ENCODE measurements at places on chromosomes 4 and X.

GRCh38 chr4:7788694-7789425, 150.8 kb downstream of the AFAP1 start:
- no peak for DNase-seq

DNA sequence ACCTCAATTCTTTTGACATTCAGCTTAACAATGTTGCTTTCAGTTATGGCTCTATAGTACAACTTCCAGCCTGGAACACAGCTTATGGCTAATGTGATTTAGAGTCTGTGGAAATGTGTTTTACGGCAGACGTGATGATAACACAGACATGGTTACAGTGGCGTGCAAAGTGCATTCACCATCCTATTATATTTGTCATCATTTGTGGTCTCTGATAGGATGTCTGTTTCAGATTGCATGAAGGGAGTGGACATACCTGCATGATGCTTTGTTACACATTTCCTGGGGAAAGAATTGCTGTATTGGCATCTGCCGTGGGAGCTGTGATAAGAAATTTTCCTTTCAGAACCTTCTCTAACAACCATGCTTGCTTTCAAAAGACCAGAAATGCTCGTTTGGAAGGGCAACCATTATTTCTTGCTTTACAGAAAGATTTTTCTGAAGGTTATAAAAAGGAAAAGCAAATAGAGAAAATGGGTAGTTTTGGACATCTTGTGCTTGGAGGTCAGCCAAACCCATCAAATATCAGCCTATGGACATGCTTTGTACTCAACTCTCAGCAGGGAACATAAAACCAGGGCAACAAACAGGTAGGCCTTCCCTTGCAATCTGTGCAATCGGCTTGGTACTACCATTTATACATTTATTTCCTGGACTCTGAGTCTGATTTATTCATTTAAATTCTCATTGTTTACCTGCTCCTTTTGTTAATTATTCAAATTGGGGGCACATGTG, 273.9 kb downstream of the TLL1 start:
- peak; percentile 5 for DNase-seq

- no peak for DNase-seq
Measured at GRCh38 chr4:98433691-98434090, 172.5 kb downstream of the RAP1GDS1 start.

GRCh38 chr4:143512978-143513313, 556 bp upstream of the SMARCA5 start:
- no peak for DNase-seq

- DNase-seq, result no peak
Measured at GRCh38 chr4:38071801-38072431, 111.7 kb downstream of the PTTG2 start.

DNA sequence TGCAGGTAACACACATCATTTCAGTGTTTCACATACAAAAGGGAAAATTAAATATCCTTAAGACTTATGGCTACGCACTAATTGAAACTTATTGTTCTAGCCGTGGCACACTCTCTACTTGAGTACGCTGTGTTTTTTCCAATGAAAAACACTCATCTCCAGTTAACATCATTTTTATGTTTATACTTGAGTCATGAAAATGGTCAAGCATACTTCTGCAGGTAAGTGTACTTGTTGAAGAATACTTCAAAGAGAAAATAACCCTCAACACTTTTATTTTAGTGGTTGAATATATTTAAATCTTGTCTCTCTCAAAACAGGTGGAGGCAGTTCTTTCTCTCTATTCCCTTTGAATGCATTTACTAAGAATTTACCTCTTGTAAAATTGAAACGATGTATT, 538.7 kb upstream of the PCDH7 start:
- no peak for DNase-seq

GRCh38 chr4:8252301-8253173, 17.0 kb upstream of the HTRA3 start:
- no peak for DNase-seq

DNA sequence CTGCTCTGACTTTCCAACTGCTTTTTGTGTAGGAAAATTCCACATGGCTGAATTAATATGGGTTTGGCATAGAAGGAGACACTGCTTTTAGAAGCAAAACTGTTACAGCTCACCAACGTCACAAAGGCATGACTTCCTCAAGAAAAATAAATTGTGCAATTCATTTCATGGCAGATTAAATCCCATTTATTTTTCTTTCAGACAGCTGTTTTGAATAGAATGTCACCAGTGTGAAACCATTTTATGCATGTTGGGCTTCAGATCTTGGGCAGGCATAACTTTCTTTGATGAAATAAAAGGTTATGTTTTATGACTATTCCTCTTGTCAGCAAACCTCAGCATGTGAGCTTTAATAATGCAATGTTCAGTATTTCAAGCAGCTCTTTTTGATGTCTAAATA, 542.8 kb downstream of the GALNTL6 start:
- no peak for DNase-seq

DNA sequence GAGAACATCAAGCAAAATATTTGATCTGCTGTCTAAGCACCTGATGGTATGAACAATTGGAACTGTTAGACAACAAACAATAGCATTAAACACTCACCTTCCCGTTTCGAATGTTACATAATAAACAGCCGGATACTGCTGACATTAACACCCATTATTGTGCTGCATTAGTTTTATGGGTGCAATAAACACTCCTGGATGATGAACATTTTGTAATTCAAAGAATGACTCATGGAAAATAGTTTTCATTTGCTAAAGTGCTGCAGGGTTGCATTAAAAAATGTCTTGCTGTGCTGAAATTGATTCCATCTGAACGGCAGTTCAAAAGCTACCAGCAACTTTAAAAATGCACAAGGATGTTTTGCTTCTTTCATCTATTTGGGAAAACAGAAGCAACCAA, 100.8 kb upstream of the SORBS2 start:
- DNase-seq, result peak; percentile 16

DNA sequence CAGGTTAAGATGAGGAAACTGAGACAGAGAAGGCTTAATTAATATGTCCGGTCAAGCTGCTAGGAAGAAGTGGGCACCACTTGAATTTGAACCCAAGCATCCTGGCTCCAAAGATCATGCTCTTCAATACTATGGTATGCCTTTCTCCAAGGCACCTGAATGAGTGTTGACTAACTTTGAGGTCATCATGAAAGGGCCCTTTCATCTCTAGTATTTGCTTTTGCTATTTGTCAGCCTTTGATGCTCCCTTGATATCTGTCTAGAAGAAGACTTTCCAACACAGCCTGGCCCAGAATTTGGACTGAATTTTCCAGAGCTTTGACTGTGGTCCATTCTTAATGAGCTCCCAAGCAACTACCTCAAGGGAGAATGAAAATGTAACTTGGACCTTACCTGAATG, 179.1 kb upstream of the DKK2 start:
- no peak for DNase-seq

DNA sequence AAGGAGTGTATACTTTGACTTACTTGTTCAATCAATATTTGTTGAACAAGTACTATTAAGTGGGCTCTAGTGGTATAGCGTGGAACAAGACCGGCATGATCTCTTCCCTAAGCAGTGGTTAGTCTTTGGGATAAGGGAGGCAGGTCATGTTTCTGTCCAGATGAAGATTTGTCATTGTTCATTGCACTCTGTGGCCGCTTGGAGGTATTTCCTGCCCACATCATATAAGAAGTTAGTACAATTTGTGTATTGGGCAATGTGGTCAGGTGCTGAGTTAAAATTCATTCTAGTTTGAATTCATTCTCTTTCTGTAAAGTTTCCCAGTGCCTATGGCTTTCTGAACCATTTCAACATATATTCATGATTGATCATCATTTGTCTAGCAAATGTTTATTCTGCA, 101.1 kb upstream of the SHISA3 start:
- DNase-seq, result no peak

- DNase-seq, result no peak
Measured at GRCh38 chrX:149916745-149917392, 12.5 kb upstream of the HSFX4 start.
